ENCODE measurements at places on chromosomes 2 and 18.

GRCh38 chr2:238066218-238066617, 5.4 kb downstream of the SCLY start:
- no peak for DNase-seq

GRCh38 chr2:234493796-234494195, 3.1 kb downstream of the ARL4C start:
- DNase-seq, result no peak

GRCh38 chr18:59466980-59467379, 107.9 kb upstream of the LMAN1 start:
- no peak for DNase-seq

DNA sequence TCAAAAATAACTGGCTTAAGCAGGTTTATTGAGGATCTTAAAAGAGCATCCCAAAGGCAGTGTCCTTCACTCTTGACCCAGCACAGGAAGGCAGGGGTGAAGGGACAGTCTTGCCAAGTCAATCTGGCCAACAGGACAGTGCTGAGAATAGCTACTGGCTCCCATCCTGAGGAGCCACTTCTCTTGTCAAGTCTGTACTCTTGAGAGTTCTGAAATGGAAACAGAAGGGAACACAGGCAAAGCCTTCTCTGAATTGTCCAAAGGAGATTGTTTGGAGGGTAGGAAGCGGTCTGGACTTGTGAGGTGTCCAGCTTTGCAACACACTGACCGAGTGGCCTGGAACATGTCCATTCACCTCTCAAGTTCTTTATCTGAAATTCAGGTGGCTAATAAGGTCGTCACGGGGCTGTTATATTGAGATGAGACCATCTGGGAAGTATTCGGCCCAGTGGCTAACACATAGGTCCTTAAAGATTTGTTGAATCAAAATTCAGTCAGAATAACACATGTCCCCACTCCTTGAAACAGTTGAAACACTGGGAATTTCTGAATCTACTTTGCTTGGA, 99.5 kb upstream of the FHL2 start:
- DNase-seq, result no peak

DNA sequence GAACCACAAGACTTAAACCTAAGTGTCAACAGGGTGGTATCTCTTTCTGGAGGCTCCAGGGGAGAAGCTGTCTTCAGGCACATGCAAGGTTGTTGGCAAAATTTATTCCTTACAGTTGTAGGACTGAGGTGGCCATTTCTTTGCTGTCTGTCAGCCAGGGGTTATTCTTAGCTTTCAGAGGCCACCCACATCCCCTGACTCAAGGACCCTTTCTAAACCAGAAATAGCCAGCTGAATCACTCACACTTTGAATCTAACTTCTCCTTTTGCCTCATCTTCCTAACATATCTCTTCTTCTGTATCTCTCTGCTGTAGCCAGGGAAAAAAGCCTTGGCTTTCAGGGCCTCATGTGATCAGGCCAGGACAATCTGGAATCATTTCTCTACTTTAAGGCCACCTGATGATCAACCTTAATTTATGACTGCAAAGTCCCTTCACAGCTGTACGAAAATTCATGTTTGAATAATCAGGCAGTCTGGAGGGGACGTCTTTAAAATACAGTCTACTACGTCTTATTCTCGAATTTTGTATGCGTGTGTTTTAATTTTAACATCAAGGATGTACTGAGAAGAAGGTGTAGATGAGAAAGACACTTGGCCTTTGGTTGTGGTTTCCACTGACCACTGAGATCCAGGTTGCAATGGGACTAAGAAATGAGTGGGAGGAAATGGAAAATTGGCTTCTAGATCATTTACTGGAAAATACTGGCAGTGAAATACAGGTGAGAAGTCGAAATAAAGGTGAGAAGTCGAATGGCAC, 90.4 kb downstream of the DOCK10 start:
- no peak for DNase-seq

GRCh38 chr18:35203067-35203466, 37.8 kb upstream of the ZNF397 start:
- DNase-seq, result peak; percentile 62

DNA sequence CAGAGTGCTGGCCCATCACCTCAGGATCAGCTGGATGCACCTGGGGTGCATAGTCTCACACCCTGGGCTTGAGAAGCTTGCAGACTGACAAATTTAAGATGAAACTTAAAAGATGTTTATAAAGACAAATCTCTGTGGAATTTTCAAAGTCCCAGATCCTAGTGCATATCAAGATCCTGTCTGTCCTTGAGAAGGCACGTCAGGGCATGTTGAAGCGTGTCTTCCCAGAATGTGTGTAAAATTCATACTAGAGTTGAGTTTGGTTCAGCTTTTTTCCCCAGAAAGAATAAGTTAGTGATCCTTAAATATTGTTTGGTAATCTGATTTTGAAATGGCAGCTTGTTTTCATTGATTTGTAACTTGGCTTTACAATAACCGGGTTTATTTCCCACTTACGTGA, 27.5 kb downstream of the INSIG2 start:
- DNase-seq, result no peak

DNA sequence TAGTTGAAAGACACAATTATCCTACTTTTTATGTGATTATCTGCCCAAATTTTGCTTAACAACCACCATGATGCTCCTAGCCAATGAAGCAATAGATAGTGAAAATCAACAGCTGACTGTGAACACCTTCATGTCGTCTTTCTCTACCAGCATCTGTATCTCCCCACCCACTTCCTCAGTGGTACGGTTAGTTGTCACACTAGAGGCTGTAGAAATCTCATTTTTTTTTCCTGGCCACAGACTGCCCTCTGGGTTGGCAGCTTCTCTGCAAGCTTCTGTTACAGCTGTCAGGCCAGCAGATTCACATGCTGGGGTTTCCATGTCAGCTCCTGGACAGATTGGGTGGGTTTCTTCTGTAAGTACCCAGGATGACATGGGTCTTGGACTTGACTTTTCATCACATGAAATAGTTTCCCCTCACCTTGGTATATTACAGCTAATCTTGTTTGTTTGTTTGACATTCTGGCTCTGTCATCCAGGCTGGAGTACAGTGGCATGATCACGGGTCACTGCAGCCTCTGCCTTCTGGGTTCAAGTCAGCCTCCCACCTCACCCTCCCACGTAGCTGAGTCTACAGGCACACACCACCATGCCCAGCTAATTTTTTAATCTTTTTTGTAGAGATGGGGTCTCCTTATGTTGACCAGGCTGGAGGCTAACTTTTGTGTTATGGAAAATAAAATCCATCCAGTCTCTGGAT, 24.3 kb downstream of the STAT4 start:
- DNase-seq, result no peak
